ENCODE measurements at places on chromosomes 5 and 9.

- no peak for DNase-seq
Observed at GRCh38 chr9:130741831-130742449, 48.4 kb downstream of the EXOSC2 start.

DNA sequence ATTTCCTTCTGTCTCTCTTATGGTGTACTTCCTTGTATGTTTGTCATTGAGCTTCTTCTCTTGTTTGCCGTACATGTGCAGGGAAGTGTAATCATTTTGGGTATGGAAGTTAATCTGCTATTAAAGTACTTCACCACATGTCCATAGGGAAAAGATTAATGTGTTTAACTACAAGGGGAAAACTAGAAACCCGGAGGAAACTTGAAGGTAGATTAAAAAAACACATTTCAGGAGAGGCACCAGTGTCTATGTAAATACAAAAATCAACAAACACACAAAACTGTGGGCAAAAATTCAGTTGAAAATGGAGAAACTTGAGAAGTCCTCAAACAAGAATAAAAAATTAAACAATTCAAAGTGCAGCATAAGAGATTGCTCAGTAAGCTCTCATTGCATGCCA is 166.4 kb downstream of the PBX3 start:
- DNase-seq: no peak

DNA sequence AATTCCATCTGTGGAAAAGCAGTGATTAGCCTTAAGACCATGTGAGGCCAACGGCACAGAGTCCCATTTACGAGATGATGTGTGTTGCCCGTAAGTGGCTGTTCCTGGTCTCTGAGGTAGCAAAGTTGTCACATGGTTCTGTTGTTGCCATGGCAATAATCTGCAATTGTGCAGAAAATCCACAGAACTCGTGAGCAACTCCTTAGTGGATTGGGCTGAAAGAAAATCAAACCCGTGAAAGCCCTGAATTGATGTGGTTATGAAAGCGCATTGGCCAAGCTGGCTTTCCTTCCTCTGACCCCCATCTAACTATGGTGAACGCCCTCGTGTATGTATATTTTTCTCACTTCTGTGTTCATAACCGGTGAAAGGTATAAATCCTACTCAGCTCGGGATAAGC is 614.7 kb downstream of the EBF1 start:
- no peak for DNase-seq

GRCh38 chr9:124675261-124676158 is 95.6 kb downstream of the NR6A1 start:
- no peak for DNase-seq

DNA sequence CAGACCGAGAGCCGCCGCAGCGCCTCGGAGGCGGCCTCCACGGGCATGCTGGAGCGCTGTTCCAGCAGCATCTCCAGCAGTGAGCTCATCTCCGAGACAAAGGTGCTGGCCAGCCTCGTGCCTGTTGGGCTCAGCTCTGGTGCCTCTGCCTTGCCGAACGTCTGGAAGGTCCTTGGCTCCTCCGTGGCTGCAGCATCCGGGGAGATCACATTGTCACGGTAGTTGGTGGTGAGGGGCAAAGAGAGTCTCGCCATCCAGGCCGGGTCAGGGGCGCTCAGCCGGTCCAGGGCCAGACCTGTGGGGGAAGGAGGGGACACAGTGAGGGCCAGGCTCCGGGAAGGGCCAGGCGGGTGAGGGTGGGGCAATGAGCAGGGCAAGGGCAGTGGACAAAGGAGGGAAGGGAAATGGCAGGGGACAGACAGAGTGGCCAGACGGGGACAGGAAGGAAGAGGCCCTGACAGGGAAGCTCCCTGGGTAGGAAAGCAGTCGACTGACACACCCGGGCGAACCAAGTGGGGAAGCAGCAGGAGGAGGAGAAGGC is 12.4 kb downstream of the PCDH12 start:
- no peak for DNase-seq

DNA sequence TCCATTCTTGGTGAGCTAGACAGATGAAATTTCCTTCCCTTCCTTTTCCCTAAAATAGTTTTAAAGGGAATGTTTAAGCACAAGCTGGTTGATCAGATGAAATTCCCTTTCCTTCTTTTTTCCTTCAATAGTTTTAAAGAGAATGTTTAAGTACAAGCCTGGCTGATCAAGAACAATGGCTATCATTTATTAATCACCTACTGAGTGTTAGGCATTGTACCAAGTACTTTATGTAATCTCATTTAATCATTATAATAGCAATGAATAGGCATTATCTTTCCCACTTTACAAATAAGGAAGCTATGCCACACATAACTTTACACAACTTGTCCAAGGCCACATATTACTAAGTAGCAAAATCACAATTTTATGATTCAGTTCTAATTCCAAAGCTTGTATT is 152.0 kb upstream of the ACOT12 start:
- DNase-seq: no peak

GRCh38 chr5:113034182-113034773 is 57.7 kb downstream of the DCP2 start:
- DNase-seq: no peak

DNA sequence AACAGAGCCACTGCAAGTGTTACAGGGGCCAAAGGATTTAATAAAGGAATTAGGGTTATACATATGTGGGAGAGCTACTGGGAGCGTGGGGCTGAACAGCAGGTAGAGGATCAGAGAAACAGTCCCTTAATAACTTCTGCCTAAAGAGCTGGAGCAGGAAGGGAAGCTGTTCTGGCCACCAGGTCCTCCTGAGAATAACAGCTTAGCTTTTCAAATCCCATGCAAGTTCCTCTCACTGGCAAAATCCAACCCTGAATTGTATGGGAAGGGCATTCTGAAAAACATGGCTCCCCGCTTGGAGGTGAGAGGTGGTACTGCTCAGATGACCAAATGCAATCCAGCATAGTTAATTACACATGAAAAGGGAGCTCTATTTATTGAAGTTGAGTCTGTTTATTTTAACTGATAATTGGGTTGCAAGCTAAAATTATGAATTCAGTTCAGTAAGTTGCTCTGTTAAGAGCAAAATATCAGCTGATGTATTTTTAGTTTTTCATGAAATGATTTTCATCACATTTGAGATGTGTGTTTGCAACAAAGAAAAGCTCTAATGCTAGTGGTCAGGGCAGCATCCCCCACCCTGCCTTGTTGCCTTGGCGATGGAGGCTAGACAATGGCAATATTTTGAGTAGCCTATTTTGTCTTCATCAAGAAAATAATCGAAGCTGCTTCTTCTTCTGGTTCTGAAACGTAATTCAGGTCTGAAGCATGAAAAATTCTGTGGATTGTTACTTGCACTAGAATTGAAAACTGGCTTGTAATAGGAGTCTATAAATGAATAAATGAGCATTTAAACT is 58.4 kb upstream of the SH3GL2 start:
- DNase-seq: no peak

DNA sequence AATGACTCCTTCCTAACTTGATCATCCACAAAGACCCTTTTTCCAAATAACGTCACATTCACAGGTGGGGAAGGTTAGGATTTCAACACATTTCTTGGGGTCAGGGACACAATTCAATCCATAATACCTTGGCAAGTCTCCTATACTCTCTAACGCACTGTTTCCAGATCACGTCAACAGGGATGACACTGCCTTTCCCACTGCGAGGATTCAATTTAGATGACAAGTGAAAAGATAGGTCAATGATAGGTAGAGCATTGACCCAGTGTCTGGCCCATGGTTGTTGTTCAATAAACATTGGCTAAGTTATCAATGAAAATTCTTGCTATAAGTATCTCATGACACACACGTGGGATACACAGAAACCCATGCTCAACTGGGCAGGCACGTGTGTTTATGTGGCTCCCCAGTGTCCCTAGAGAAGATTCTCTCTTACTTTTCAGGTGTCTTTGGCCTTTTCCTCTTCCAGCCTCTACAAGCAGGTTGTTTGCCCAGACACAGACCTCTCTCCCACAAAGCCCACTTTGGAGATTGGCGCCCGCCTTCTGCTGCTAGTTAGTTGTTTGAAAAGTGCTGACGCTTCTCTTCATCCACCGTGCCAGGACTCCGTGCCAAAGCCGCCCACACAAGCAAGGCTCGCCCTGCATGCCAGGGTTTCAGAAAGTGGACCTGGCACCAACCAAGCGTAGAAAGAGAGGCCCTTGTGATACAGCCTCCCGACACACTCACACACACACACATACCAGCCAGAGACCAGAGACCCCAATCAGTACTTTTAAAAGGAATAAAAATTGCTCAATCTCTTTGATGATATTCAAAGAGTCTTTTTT is 594.5 kb downstream of the BNC2 start:
- no peak for DNase-seq

GRCh38 chr9:101409079-101409477 is 10.4 kb downstream of the ZNF189 start:
- DNase-seq: no peak

GRCh38 chr5:129541051-129541450 is 81.0 kb downstream of the ADAMTS19 start:
- no peak for DNase-seq

DNA sequence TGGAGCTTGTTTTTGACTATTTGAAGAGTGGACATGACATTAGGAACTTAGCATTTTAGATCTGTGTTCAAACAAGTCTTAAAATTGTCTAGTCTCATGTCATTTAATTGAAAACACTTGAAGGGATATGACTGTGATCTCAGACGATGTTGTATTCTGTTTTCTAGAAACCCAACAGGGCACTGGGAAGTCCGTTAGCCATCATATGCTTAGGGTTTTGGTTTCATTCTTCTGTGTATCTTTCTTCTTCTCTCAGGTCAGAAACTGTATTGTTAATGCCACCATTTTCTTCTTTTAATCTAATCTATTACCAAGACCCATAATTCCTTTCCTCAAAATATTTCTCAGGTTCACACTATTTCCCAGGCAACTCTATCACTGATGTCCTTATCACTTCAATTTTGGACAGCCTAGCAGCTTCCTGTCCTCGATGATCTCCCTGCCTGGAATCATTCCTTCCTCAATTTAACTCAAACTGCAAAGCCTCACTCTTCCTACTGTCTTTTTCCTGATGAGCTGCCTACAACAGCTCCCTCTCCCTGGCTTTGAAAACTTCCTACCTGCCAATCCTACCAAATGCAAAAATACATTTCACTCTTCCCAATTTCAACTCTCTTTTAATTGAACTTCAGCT is 77.7 kb downstream of the MEF2C start:
- DNase-seq: no peak

- DNase-seq: no peak
Observed at GRCh38 chr5:52786949-52787599, 642 bp upstream of the ITGA1 start.

- DNase-seq: no peak
Observed at GRCh38 chr9:117706421-117707116, 2.4 kb downstream of the TLR4 start.

DNA sequence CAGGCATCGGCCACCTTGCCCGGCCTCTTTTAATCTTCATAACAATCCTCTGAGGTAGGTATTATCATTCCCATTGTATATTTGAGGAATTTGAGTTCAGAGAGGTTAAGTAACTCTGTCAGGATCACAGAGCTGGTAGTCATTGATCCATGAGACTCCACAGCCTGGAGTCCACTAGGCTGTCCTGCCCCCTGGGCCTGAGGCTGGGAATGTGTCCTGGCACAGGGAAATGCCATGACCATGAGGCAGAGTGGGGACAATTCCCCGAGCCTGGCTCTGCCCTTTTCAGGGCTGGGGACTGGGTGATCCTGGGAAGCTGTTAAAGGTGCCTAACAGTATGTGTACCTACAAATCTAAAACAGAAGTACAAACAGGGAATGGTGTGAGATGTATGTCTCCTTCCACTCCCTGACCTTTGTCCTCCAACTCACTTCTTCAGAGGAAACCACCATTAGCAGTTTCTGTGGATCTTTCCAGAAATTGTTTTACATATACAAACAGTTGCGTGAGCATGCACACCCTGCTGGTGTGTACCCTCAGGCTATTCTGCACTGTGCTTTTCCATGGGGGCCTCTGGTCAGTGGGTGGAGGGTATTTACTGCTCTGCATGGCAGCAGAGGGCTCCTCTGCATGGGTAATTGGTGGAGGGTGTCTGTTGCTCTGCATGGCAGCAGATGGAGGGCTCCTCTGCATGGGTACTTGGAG is 53.8 kb downstream of the NDST1 start:
- no peak for DNase-seq

DNA sequence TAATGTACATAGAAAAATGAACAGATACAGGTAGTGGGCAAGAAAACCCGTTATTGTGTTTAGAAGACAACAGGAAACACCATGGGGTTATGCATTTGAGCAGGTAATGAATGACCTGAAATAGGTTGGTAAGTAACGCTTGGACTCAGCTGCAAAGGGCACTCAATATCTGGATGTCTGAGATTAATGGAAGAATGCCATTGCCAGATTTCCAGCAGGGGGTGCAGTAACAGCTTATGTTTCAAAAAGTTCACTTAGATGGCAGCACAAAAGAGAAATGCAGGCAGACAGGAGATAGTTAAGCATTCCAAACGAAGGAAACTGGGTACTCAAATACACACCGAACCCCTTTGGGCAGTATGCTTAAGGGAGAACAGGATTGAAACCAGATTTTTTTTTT is 285.5 kb upstream of the VLDLR start:
- DNase-seq: no peak

Measured in SHP77 (cell line).